Glutamatergic neuron (in vitro differentiated cells): ENCODE measurements at places on chromosomes 13 and 19. TPM values are rescaled to one million over a fixed set of nuclear protein-coding genes. Genes with fewer than 3 reads are reported as not detected.

DNA sequence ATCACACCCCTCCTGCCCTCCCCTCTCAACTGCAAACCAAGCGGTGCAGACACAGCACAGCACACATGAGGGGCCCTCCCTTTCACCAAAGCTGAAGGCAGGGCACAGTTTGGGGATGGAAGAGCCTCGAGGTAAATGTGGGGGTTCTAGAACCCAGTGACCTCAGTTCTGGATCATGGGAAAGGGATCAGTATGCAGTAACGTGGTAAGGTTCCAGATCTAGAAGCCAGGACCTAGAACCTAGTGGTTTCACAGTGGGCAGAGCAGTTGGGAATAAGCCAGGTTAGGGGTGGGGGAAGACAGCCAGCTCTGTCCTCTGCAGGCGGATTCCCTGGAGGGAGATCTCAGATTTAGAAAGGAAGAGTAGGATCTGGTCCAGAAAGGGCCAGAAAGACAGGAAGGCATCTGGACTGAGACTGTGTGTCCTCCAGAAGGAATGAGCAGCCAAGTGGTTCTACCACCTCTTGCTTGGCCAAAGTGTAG is 3.1 kb downstream of the FTL start:
- DNase-seq: no peak

- no peak for DNase-seq
These were observed 18.2 kb upstream of the RNF113B start for GRCh38 chr13:98195054-98195791.

- DNase-seq: no peak
These were observed 208.9 kb upstream of the SOX1 start for GRCh38 chr13:111857846-111858560.

DNA sequence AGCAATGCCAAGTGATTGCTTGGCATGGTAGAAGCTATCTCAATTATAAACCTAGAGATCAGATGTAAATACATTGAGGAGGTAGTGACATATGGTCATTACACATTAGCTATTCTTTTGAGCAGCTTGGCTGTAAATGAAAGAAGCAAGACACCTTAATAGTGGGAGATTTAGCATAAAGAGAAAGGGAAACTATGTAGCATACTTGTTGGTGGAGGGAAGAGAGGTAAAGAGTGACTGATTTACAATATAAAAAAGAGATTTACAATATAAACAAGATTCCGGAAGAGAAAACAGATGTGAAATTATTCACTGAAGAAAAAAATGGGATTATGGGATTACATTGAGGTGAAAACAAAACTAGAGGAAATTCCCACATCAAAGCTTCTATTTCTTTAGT is 2009.6 kb downstream of the OLFM4 start:
- DNase-seq: no peak

- no peak for DNase-seq
These were observed 881.4 kb downstream of the UQCRFS1 start for GRCh38 chr19:28331596-28331995.

The NLRP13 gene
- total RNA-seq: not detected

The CDX2 gene
- 1.1 TPM for total RNA-seq

The ZNF784 gene
- 8.4 TPM for total RNA-seq
